ENCODE measurements at places on chromosomes 7 and 10. TPM values are rescaled to one million over a fixed set of nuclear protein-coding genes. Genes with fewer than 3 reads are reported as not detected.

Gene TMEM229A
- total RNA-seq: 0.55 TPM

Gene MCM10
- 0.41 TPM for total RNA-seq

Gene WNT2
- not detected for total RNA-seq

Gene MEOX2
- not detected for total RNA-seq

Gene CYP26C1
- not detected for total RNA-seq

Gene NPTX2
- total RNA-seq: 3.5 TPM

Gene VAX1
- not detected for total RNA-seq

All from transverse colon (tissue), 4 donors.